CD4-positive, alpha-beta T cell (primary cell): ENCODE measurements at places on chromosomes 7 and 10.

- DNase-seq, result no peak
Observed at GRCh38 chr7:88457320-88457719, 150.6 kb upstream of the STEAP4 start.

DNA sequence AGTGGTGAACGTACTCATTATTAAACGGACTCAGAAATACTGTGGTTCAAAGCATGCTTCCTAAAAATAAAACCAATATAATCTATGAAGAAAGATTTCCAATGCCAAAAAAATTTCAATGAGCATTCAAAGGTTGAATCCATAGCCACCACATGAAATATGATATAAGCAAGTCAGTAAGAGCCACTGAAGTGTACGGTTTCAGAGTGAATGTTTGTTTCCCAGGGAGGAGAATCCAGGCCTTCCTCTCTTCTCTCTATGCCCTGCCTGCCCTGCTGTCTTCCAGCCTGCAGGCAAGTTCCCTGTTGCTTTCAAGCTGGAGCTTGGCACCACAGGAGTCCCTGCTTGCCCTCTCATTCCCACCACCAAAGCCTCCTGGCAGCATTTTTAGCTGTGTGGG is 1171.6 kb upstream of the C7orf33 start:
- no peak for DNase-seq

DNA sequence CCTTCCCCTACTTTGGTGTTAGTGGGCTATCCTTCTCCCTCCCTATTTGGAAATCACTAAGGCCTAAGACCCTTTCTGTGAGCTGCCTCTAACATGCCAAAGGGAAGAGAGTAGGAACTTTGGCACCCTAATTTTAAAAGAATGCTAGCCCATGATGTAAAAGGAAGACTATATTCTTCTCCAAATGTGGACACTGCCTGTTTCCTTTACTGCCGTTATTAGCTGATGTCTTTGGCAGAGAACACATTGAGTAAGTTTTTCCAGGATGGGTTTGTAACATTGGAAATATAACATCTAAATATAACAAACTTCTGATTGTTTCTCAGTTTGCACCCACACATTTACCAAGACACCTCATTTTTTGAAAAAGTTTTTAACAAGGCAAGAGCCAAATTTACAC is 56.9 kb upstream of the TNKS2 start:
- no peak for DNase-seq

GRCh38 chr10:52463826-52464225 is 149.7 kb downstream of the DKK1 start:
- DNase-seq, result no peak

DNA sequence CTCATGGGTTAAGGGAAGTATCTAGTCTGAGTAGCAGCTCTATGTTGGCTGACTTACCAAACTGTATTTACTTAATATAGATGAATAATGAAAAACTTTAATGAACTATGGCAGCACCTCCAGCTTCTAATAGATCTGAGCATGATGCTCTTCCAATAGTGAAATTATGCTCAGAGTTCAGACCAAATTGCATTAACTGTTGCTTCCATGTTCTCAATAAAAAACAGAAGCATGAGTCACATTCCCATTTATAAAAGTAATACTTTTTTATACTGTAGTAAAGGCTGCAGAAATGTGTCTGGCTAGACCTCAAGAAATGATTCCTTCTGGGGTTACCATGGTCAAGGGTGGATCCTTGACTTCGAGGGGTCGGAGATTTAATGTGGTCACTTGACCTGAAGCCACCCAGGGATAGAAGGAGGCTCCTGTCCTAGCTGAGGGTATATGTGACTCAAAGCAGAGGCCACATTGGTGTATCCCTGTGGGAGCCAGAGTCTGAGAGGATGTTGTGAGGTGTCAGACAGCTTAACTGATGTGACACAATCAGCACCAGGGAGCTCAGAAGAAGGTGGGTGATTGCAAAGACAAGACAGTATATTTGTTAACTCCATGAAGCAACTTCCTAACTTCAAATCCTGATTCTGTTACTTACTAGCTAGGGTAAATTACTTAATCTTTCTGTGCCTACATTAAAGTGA is 19.8 kb upstream of the PLCE1 start:
- no peak for DNase-seq

DNA sequence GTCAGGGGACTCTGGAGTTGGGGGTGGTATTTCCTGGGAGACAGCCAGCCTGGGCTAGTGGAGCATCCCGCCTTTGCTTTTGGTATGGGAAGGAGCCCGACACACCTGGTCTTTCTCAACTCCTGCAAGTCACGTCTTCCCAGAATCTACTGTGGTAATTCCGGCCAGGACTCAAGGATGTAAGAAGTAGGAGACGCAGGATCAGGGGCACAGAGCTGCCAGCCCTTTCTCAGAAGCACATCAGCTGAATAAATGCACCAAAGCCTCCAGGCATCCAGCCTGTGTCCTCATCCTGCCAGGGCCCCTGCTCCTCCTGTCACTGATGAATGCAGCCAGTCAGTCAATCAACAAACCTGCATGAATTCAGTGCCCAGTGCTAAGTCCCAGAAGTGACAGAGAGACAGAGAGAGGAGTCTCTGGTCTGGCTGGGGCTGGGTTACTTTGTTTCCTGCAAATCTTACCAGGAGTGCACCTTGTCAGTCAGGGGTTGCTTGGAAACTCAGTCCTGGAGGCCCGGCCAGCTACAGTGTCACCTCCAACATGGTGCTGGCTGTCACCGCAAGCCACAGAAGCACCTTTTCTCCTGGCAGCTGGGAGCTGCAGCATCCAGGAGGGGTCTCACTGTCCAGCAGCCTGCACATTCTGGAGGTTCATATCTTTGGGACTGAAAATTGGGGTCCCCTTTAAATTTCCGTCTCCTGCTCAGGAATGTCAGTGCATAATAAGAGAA is 101.8 kb downstream of the PTPRE start:
- DNase-seq, result no peak

GRCh38 chr10:33382216-33382600 is 47.7 kb upstream of the NRP1 start:
- no peak for DNase-seq

DNA sequence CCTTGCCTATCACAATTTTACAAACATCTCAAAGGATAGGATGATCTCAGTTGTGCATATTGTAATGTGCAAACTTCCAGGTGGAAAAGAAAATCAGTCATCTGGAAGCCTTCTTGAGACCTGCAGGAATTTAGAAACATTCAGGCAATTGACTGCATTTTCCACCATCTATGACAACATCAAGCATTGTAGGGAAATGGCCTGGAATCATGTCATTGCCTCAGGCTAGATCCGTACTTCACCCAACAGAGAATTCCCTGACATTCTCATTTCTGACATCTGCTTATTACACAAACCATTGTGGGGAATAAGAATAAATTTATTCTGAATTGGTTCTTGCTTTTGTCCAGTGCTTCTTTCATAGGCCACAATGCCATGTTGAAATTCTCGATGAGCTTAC is 124.9 kb upstream of the NPVF start:
- no peak for DNase-seq

- no peak for DNase-seq
Observed at GRCh38 chr7:144830811-144831210, 5.0 kb downstream of the TPK1 start.

DNA sequence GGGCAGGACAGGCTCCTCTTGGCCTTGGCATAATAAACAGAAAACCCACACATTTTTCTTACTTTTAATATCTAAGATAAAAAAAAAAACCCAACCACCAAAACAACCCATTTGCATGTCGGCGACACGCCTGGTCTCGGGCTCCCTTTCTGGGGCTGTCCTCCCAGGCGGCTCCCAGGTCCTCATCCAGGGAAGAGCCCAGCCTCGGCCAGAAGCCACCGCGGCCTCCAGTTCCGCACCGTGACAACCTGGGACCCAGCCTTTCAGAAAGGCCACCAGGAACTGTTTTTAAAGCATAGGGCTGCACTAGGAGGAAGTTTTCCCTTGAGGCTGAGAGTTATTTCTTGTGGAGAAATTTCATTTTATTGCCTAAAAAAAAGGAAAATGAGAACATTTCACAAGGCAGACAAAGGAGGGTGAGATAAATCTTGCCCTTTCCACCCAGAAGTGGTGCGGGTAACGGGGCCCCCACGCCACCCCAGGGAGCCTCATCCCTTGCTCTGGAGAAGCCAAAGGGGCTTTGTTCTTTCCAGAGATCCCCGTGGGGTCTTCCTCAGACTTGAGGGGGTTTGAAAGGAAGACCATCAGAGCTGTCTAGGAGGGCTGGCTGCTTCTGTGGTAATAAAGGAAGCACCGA is 39.2 kb upstream of the MKRN1 start:
- DNase-seq, result no peak

DNA sequence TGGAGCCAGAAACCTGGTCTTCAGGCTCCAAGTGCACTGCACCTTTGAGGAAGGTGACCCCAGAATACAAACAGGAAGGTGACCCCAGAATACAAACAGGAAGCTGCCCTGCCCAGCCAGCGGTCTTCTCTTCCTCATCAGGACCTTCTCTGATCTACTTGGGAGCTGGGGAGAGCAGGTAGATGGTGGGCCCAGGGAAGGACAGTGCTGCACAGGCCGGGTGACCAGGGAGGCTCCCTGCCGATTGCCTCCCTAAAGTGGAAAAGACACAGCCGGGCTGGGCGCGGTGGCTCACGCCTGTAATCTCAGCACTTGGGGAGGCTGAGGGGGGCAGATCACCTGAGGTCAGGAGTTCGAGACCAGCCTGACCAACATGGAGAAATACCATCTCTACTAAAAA is 151.8 kb upstream of the CHST15 start:
- DNase-seq, result no peak
